Tibial nerve (tissue), 4 donors: ENCODE measurements at places on chromosomes 3 and 15.

DNA sequence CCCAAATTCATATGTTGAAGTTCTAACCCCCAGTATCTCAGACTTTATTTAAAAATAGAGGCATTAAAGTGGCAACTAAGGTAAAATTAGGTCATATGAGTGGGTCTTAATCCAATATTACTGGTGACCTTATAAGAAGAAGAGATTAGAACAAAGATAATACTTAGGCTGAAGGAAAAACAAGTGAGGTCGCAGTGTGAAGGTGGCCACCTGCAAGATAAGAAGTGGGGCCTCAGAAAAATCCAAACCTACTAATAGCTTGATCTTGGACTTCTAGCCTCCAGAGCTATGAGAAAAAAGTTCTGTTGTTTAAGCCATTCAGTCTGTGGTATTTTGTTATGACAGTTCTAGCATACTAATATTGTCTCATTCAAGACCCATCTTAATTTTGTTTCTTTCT, 159.9 kb upstream of the PEX5L start:
- H3K27me3 ChIP-seq, result no peaks in the 10 kb centered on the region
- DNase-seq, result no peak
- H3K4me1 ChIP-seq, result no peaks in the 10 kb centered on the region
- no peak overlapping the region for H3K4me3 ChIP-seq
- H3K36me3 ChIP-seq, result no peaks in the 10 kb centered on the region

DNA sequence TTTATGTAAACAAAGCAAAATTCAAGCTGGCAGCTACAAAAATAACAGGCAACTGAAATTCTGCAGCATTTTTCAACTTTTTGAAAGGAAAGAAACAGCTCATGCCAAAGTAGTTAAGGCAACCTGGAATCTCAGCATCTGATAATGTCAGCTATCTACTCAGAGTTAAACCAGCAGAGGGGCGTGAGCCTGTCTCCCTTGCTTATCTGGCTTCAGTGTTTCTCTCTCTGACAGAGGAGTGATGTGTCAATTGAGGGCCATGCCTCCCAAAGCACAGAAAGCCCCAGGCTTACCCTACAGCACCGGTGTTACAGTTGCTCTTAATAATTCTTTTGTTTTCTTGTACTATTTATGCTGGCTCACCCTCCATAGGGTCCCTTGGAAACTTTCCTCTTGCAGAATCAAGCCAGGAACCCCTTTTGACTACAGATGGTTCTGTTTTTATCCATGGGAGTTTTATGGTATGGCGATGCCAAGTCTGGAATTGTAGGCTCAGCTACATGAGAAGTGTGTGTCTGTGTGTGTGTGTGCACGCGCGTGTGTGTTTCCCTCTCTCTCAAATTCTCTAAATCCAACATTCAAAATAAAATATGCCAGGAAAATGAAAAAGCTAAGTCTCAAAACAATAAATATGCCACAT, 7.3 kb downstream of the TMEM212 start:
- peaks cover 12% of the 10 kb centered on the region for H3K4me1 ChIP-seq
- no peaks in the 10 kb centered on the region for H3K36me3 ChIP-seq

- H3K36me3 ChIP-seq, result no peaks in the 10 kb centered on the region
- no peak overlapping the region for H3K4me3 ChIP-seq
- H3K27me3 ChIP-seq, result no peaks in the 10 kb centered on the region
- DNase-seq, result no peak
- H3K27ac ChIP-seq, result no peak overlapping the region
Measured at GRCh38 chr3:87855616-87856015, 203.2 kb downstream of the CGGBP1 start.

- DNase-seq, result no peak
- H3K27me3 ChIP-seq, result no peaks in the 10 kb centered on the region
- no peak overlapping the region for H3K4me3 ChIP-seq
- no peaks in the 10 kb centered on the region for H3K4me1 ChIP-seq
- no peaks in the 10 kb centered on the region for H3K36me3 ChIP-seq
Measured at GRCh38 chr3:31077021-31077601, 182.7 kb upstream of the GADL1 start.

DNA sequence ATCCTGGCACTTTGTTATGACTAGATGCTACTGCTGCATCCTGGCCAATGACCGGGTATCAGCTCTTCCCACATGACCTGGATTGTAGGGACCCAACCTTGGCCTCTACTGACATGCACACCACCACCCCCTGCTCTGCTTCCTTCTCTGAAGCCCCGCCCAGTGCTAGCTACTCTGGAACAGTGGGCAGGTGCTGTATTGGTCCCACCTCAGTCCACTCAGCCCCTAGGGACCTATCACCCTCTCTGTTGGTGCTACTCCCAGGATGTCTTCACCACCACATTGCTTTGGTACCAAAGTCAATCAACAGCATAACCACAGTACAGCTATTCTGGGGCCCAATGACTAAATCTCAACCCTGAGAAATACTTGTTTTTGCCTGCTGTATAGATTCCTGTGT, 170.2 kb upstream of the PRICKLE2 start:
- no peaks in the 10 kb centered on the region for H3K27me3 ChIP-seq
- H3K4me3 ChIP-seq, result no peak overlapping the region
- H3K4me1 ChIP-seq, result peaks cover 6% of the 10 kb centered on the region
- H3K27ac ChIP-seq, result no peak overlapping the region

DNA sequence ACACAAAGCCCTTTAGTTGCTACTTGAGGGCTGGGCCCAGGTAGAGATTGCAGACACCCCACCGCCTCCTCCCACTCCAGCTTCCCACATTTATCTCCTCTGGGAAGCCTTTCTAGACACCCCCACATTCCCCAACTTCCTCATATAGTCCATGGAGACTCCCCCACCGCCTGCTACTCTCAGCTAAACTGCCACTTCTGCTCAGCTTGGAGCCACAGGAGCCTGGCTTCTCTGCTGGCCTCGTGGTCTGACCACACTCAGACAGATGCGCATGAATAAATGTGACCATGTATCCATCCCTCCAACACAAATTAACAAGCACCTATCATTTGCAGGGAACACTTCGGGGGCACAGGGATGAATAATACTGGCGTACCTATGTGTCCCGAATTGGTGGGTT, 10.5 kb upstream of the ACSBG1 start:
- no peaks in the 10 kb centered on the region for H3K36me3 ChIP-seq
- H3K4me3 ChIP-seq, result no peak overlapping the region
- H3K27ac ChIP-seq, result no peak overlapping the region
- H3K27me3 ChIP-seq, result no peaks in the 10 kb centered on the region

DNA sequence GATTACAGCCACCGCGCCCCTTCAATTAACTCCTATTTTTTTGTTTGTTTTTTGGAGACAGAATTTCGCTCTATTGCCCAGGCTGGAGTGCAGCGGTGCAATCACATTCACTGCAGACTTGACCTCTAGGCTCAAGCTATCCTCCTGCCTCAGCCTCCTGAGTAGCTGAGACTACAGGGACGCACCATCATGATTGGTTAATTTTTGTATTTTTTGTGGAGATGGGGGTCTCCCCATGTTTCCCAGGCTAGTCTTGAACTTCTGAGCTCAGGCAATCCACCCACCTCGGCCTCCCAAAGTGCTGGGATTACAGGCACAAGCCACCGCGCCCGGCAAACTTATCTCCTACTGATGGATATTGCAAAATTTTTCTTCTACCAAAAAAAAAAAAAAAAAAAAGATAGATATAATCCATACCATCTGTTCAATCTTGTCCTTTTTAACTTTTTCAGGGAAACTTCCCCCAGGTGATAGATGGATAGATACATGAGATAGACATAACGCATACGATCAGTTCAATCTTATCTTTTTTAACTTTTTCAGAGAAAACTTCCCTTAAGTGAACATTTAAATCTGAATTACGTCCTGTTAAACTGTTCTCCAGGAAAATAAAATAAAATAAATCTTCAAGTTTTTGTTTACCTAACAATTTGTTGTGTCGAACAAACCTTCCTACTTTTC, 693 bp upstream of the RPSA start:
- no peak for DNase-seq
- peak overlapping the region; percentile 53 for H3K27ac ChIP-seq
- H3K4me3 ChIP-seq, result peak overlapping the region; percentile 69
- no peaks in the 10 kb centered on the region for H3K27me3 ChIP-seq

DNA sequence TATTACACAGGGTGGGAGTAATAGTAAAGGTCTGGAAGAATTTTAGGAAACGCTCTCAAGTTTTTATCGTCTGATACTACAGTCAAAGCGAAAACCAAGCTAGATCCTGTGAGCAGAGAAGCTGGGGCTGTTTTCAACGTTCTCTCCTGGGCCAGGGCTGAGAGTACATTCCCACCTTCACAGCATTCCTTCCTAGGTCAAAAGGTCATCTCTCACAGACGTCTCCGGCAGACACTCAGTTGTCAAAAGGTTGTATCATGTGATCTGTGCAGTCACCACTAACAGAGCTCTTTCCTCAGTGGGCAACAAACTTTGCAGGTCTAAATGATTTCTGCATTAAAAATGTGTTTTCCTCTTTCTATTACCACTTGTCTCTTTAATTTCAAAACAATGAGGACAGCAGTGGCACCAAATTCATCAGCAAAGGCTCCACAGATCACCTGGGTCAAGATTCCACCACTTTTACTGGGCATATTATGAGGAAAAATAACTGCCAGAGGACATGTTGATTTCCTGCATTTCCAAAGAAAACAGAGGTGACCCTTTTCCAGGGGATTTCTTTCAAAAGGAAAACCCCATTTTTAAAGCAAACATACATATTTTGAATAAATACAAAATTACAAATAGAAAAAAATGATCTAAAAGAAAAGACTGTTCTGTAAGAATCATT, 41.9 kb downstream of the MEIS2 start:
- no peaks in the 10 kb centered on the region for H3K4me1 ChIP-seq
- no peaks in the 10 kb centered on the region for H3K36me3 ChIP-seq
- H3K27me3 ChIP-seq, result peaks cover 6% of the 10 kb centered on the region

DNA sequence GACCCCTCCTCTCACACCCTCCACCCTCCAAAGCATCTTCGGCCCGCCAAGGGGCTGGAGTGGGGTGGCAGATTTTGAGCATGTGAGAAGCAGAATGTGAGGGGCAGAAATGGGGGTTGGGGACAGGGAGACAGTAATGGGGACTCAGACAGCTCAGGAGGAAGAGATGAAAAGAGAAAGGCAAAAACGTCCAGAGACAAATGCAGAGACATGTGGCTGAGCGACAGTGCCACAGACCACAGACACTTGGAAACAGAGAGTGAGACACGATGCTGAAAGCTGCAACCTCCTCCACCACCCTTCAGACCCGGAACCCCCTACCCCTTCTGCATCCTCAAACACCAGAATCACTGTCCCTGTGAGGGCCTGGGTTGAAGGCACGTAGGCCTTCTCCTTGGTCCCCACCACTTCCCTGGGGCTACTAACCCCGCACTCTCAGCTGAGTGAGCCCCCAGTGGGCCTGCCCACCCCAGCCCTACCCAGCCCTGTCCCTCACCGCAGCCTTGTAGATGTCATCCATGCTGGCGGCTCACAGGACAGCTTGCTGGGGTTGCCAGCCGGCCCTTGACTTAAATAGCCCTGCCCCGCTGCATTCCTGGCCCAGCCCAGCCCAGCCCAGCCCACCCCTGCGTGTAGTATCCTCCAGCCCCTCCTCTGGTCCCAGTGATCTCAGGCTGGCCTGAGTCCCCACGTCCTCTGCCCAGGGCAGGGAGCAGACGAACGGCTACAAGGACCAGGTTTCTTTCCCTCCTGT, at the start of gene TNNC1:
Gene TNNC1 (minus strand): TSS at position 546 of the 754 bp plus-strand sequence. CDS start 26 bp downstream, at position 520.
- DNase-seq, result no peak
- H3K27me3 ChIP-seq, result no peaks in the 10 kb centered on the region
- peaks cover 46% of the 10 kb centered on the region for H3K4me1 ChIP-seq

- peaks cover 6% of the 10 kb centered on the region for H3K4me1 ChIP-seq
- H3K27ac ChIP-seq, result peak overlapping the region; percentile 36
- H3K27me3 ChIP-seq, result no peaks in the 10 kb centered on the region
- H3K4me3 ChIP-seq, result peak overlapping the region; percentile 44
- peak; percentile 24 for DNase-seq
Measured at GRCh38 chr3:48187579-48188265, 495 bp downstream of the CDC25A start.

GRCh38 chr3:100319951-100320350, 14.6 kb upstream of the NIT2 start:
- no peak overlapping the region for H3K4me3 ChIP-seq
- peaks cover 8% of the 10 kb centered on the region for H3K4me1 ChIP-seq
- no peaks in the 10 kb centered on the region for H3K27me3 ChIP-seq

DNA sequence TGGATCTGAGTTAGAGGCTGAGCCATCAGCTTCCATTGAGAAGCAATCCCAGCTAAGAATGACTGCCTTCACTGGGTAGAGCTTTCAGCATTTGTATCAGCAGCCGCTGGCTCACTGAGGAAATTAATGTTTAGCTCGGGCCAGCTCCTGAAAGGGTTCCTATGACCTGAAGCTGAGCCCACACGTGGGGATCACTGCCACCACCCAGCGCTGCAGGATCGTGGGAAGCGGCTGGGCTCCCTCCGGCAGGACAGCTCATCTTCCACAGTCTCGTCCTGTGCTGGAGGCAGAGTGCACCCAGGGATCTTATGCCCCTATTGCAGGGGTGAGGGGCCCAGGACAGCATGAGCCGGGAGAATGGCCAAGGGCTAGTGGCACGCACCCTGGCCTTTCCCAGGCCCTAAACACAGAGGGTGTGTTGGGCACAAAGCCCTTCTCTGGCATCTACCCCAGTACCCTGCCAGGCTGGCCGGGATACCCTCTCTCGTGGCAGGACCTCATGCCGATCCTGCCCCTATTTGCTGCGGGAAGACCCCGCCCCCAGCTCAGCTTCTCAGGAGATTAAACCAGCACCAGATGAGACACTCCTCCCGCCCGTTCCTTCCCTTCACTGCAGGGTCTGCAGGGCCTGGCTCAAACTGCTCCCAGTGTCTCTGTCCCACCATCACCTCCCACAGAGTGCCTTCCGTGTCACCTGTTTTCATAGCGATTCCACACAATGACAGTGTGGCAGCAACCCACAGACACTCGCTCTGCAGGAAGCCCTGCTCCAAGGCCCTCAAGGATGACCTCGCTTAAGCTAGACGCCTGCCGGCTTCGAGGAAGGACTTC, 28.5 kb downstream of the KLHL25 start:
- no peak overlapping the region for H3K4me3 ChIP-seq
- peak overlapping the region; percentile 61 for H3K27ac ChIP-seq
- H3K36me3 ChIP-seq, result peaks cover 28% of the 10 kb centered on the region
- H3K27me3 ChIP-seq, result no peaks in the 10 kb centered on the region
- H3K4me1 ChIP-seq, result no peaks in the 10 kb centered on the region

- H3K4me3 ChIP-seq, result no peak overlapping the region
- H3K27me3 ChIP-seq, result no peaks in the 10 kb centered on the region
- H3K4me1 ChIP-seq, result no peaks in the 10 kb centered on the region
- DNase-seq, result no peak
Measured at GRCh38 chr3:111143-112069, 85.2 kb upstream of the CHL1 start.

GRCh38 chr3:190323246-190323626, 990 bp upstream of the CLDN1 start:
- H3K4me3 ChIP-seq, result no peak overlapping the region
- H3K4me1 ChIP-seq, result peaks cover 4% of the 10 kb centered on the region
- DNase-seq, result peak; percentile 32
- H3K27ac ChIP-seq, result peak overlapping the region; percentile 85
